ENCODE measurements at places on chromosomes 1 and 21. TPM values are rescaled to one million over a fixed set of nuclear protein-coding genes. Genes with fewer than 3 reads are reported as not detected.

GRCh38 chr1:58818075-58818474, 34.2 kb upstream of the JUN start:
- H3K36me3 ChIP-seq: no peaks in the 10 kb centered on the region
- no peak overlapping the region for H3K27ac ChIP-seq
- H3K4me1 ChIP-seq: no peaks in the 10 kb centered on the region
- no peaks in the 10 kb centered on the region for H3K27me3 ChIP-seq
- no peak for DNase-seq

DNA sequence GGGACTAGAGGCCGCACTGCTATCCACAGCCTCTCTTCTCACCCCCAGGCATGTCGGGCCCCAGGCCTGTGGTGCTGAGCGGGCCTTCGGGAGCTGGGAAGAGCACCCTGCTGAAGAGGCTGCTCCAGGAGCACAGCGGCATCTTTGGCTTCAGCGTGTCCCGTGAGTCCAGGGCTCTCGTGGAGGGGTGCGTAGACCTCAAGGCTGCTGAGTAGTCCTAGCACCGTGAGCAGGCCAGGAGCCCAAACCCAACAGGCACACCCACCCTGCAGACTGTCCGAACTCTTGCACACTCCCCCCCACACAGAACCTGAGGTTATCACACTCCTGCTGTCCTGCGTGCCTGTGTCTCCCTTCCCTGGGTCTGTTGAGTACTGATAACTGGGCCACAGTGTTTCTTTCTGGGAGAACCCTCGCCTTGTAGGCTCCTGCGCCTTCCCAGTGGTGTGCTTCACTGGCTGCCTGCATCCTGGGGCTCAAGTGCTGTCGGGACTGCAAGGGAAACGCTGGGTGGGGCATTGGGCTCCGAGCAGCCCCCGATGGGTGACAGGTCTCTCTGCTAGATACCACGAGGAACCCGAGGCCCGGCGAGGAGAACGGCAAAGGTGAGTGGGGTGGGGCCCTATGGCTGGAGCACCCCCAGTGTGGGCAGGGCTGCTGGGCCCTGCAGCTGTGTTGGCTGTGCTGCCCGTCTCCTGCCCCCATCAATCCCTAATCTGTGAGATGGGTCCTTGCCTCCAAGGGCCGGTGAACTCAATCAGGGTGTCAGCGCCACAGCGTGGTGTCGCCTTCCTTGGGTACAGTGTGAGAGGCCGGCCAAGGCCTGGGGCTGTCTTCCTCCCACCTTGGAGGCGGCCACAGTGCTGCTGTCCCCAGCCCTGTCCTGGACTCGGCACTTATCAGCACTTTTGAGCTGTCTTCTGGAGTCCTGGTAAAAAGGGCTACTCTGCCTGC, 4.0 kb upstream of the GJC2 start:
- no peak overlapping the region for H3K27ac ChIP-seq
- no peaks in the 10 kb centered on the region for H3K27me3 ChIP-seq
- H3K36me3 ChIP-seq: peaks cover 10% of the 10 kb centered on the region
- no peak overlapping the region for H3K4me3 ChIP-seq
- no peak for DNase-seq
- H3K4me1 ChIP-seq: peaks cover 3% of the 10 kb centered on the region

The FAM131C gene
- total RNA-seq: 1.9 TPM

The SFN gene
- total RNA-seq: 0.82 TPM

The ERG gene
- total RNA-seq: not detected

GRCh38 chr1:156279837-156280236, 2.8 kb downstream of the SMG5 start:
- no peaks in the 10 kb centered on the region for H3K27me3 ChIP-seq
- DNase-seq: no peak
- peaks cover 6% of the 10 kb centered on the region for H3K4me1 ChIP-seq
- no peak overlapping the region for H3K4me3 ChIP-seq
- H3K36me3 ChIP-seq: peaks cover 55% of the 10 kb centered on the region
- H3K27ac ChIP-seq: no peak overlapping the region

DNA sequence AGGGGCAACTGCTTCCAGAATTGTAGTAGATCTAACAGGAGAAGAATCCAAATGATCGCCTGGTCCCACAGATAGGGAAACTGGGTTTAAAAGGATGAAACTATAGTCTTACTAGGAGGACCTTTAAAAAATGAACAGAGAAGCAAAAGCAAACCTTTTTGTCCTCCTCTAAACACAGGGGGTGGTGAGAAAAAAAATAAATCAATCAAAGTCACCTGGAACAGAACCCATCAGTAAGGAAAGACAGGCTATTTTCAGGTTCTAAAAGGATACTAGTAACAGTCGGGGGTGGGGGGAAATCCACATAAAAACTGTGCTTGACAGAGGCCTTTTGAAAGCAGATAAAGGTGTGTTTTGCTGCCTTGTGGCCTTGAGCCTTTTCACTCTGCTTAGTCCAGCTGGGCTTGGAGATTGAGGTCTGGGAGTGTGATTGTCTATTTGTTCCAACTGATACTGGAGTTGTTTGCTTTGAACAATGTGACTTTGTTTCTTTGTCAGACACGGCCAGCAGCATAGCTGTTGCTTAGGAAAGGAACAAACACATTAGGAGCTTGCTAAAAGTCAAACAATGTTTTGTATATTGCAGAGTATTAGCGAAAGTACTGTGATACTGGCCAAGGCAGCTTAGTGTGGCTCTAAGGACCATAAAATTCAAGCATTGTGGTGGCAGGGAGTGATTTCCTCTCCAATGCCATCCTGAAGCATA, 141.1 kb upstream of the IRF2BP2 start:
- H3K4me3 ChIP-seq: no peak overlapping the region
- DNase-seq: no peak
- H3K36me3 ChIP-seq: no peaks in the 10 kb centered on the region
- no peak overlapping the region for H3K27ac ChIP-seq
- H3K4me1 ChIP-seq: peaks cover 29% of the 10 kb centered on the region

DNA sequence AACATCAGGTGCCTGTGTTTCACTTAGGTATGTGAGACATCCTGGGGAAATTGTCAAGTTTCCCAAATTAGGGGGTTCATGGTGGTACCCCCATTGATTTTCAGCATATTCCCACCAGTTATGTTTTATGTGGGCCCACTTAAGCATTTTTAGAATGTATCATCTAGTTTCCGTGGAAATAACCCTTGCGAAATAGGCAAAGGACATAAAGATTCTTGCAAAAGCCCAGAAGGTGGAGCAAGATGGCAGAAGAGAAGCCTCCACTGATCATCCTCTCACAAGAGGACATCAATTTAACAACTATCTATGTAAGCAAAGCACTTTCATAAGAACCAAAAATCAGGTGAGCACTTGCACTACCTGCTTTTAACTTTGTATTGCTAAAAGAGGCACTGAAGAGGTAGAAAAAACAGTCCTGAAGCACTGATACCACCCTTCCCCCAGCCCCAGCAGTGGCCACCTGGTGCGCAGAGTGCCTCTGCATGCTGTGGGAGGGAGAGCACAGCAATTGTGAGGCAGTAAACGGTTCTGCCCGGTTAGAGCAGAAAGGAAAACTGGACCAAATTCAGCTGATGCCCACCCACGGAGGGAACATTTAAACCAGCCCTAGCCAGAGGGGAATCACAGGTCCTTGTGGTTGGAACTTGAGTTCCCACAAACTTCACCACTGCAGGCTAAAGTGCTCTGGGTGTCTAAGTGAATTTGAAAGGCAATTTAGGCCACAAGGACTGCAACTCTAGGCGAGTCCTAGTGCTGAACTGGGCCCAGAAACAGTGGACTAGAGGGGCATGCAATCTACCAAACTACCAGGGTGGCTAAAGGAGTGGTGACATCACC, 23.2 kb downstream of the MCOLN2 start:
- H3K36me3 ChIP-seq: no peaks in the 10 kb centered on the region
- no peaks in the 10 kb centered on the region for H3K4me1 ChIP-seq
- DNase-seq: no peak
- H3K27me3 ChIP-seq: no peaks in the 10 kb centered on the region
- H3K4me3 ChIP-seq: no peak overlapping the region

The FCRL5 gene
- 0.99 TPM for total RNA-seq

GRCh38 chr21:24093032-24093431, 1514.2 kb downstream of the MRPL39 start:
- H3K27me3 ChIP-seq: no peaks in the 10 kb centered on the region
- no peaks in the 10 kb centered on the region for H3K4me1 ChIP-seq
- DNase-seq: no peak
- no peak overlapping the region for H3K27ac ChIP-seq
- no peaks in the 10 kb centered on the region for H3K36me3 ChIP-seq
- no peak overlapping the region for H3K4me3 ChIP-seq

The TMEM53 gene
- 9.4 TPM for total RNA-seq

DNA sequence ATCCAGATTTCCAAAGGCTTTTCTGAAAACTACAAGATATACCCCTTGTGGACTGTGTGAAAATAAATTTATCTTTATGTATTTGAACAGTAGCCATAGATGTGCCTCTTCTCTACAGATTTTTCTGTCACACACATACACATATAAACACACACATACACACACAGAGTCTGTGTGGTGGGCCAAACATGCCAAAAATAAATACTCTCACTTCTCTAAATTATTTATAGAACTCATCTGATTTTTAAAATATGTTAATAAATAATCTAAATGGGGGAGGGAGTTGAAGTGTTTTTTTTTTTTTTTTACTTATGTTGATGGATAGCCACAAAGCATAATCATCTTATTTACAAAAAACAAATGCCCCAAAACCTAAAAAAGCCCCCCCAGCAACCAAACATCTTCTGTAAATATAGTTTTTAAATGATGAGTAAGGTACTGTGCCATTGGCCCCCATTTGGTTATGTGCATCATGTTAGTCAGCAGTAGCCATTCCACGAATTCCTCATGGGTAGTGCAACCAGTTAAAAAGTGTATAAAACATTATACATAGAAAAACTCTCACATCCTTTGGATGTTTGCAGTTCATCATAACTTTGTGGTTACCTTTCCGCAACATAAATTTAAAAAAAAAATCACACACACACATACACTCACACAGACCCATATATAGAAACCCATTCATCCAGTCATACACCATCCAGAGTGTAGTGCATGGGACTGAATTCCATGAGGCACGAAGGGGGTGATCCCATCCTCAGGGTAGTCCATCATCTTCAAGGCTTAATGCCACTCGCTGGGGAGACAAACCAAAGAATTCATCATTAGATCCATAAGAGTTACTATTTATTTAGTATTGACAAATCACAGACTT, 8.2 kb upstream of the MAGOH start:
- no peak overlapping the region for H3K4me3 ChIP-seq
- H3K36me3 ChIP-seq: peaks cover 63% of the 10 kb centered on the region
- no peak for DNase-seq
- H3K27ac ChIP-seq: no peak overlapping the region
- H3K4me1 ChIP-seq: no peaks in the 10 kb centered on the region
- no peaks in the 10 kb centered on the region for H3K27me3 ChIP-seq

DNA sequence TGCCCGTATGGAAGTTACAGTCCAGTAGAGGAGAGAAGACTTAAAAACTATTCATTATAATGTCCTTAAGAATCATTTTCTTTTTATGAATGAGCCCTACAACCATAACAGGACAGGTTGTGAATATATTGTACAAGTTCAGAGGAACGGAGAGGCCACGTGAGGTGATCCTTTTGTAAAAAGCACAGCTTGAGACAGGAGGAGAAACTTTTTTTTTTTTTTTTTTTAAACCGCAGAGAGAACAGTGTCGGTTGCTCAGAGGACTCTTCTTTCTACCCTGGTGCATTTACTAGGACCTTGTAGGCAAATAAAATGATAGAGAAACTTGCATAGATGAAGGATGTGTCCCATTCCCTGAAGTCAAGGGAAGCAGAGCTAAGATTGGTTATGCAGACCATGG, 32.1 kb downstream of the DYRK1A start:
- H3K27me3 ChIP-seq: no peaks in the 10 kb centered on the region
- no peak overlapping the region for H3K4me3 ChIP-seq
- no peak for DNase-seq
- no peaks in the 10 kb centered on the region for H3K36me3 ChIP-seq
- no peak overlapping the region for H3K27ac ChIP-seq
- H3K4me1 ChIP-seq: peaks cover under 1% of the 10 kb centered on the region

- H3K4me3 ChIP-seq: no peak overlapping the region
- H3K4me1 ChIP-seq: peaks cover 4% of the 10 kb centered on the region
- H3K27ac ChIP-seq: no peak overlapping the region
- DNase-seq: no peak
- no peaks in the 10 kb centered on the region for H3K36me3 ChIP-seq
These were observed 49.7 kb upstream of the DISP3 start for GRCh38 chr1:11429226-11429625.

The FCRL6 gene
- not detected for total RNA-seq

DNA sequence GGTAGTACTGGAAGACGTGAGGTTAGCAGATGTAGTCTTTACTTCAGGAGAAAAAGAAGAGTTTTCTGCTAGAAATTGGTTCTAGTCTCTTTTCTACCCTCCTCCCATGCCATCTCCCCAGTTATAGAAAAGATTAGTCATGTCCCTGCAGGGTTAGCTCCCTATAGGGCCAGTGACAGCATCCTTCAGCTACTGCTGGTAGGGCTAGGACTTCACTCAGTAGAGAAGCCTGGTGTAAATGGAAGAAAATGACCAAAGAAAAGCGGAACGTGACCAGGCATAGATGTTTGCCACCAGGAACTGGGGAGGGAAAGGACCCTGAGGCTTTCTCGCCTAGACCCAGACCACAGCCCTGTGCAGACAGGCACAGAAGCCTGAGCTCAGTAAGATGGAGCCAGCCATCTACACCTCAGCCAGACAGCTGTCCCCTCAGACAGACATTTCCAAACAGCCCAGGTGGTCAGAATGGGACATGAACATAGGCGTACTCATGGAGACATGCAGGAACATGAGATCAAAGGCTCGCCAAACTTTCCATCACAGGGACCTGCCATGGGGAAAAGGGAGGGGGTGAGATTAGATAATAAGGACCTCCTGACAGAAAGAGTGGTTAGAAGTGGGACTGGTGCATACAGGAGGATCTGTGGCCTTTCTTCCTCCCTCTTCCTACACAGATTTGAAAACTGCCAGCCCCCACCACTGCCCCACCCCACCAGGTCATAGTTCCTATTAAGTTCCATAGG, 23.5 kb upstream of the SLAMF9 start:
- H3K27me3 ChIP-seq: peaks cover 46% of the 10 kb centered on the region
- no peaks in the 10 kb centered on the region for H3K4me1 ChIP-seq
- peak; percentile 28 for DNase-seq
- no peaks in the 10 kb centered on the region for H3K36me3 ChIP-seq
- H3K4me3 ChIP-seq: no peak overlapping the region

The PLPPR5 gene
- 0.29 TPM for total RNA-seq

GRCh38 chr1:172404121-172404520, 16.4 kb upstream of the C1orf105 start:
- no peak for DNase-seq
- no peaks in the 10 kb centered on the region for H3K27me3 ChIP-seq
- H3K27ac ChIP-seq: no peak overlapping the region

DNA sequence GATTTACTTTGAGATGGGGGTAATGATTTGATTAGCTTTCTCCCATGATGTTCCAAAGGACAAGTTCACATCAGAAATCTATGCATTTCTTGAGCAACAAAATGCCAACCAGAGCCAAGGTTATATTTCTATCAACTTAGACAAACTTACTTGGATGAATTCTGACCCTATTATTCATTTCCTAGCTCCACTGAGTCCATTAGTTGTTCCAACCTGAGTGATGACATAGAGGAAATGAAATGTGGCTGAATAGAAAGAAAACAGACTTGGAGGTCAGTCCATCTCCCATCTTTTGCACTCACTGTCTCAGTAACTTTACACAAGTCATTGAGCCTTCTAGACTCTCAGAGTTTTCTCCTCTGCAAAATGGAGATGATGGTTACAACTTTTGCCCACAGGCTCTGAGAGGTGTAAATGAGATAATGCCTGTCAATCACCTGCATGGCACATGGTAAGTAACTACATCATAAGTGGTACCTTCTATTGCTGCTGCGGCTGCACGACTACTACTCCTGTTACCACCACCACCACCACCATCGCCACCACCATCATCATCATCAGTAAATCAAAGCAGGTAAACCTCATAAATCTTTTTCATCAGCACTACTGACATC, 98.2 kb downstream of the PTPN14 start:
- no peak for DNase-seq
- H3K4me1 ChIP-seq: peaks cover 20% of the 10 kb centered on the region
- no peak overlapping the region for H3K4me3 ChIP-seq
- H3K36me3 ChIP-seq: peaks cover 23% of the 10 kb centered on the region
- no peak overlapping the region for H3K27ac ChIP-seq

The LYPD8 gene
- total RNA-seq: not detected

Data from endodermal cell (in vitro differentiated cells).